Stimulated activated CD4-positive, alpha-beta T cell treated with anti-CD3 and anti-CD28 coated beads, Interleukin-12 subunit alpha, Interleukin-12 subunit beta, amount 100 ng/mL, for 4 hours (primary cell): ENCODE measurements at places on chromosomes 11 and 22.

DNA sequence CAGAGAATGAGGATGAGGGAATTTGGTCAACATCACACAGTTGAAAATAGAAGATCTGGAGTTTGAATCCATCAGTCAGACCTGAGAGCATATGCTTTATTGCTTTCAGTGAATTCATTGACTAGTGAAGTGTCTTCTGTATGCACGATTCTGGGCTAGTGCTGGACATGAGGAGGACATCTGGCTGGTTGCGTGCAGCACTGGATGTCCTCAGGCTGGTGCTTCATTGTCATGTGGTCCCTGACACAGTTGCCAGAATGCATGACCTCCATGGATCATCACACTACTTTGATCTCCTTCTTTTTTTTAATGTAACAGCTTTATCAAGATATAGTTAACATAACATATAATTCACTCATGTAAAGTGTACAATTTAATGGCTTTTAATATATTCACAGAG, 44.5 kb upstream of the MMP7 start:
- DNase-seq = no peak

GRCh38 chr11:117423046-117423575, 95.5 kb downstream of the CEP164 start:
- no peak for DNase-seq

DNA sequence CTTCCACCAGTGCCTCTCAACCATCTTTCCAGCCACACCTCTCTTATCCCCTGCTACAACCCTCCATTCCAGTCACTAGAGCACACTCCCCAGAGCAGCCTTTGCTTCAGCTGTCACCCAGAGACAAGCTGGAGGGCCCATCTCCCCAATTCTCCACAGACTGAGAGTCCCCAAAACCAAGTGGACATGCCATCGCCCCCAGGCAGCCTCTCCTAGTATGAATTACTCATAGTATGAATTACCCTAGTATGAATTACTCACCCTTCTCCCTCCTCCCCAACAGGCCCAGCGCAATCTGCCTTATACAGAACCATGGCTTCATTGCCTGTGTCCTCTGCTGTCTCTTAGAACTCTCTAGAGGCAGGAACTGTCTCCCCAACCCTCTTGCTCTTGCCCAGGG, 24.8 kb downstream of the MYH9 start:
- DNase-seq = no peak

DNA sequence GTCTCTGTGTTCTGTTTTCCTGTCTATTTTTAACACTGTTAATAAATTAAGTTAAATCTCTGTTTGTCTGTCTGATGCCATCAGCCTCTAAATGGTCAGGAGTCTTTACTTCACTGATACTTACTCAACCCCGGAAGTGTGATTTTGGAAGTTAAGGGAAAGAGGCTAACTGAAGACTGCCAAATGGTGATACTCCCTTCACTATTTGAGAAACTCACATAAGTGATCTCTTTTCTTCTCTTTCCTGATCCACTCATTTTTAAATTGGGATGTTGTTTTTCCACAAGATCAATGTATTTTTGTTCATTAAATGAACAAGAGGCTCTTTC, 389 bp upstream of the CASP12 start:
- no peak for DNase-seq

DNA sequence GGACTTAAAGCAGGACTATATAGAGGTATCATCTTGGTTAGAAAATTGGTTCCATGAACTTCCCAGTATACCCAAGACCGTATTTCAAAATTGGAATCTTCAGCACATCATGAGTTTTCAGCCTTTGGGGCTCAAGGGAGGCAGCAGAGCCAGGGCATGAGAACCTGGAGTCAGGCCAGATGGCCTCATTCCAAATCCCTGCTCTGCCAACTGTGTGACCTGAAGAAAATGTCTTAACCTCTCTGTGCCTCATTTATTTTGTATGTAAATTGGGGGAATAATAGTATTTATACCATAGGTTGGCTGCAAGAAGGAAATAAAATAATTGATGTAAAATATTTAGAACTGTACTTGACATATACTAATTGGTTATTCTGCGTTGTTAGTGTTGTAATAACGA, 987.6 kb downstream of the TBC1D22A start:
- DNase-seq = no peak

DNA sequence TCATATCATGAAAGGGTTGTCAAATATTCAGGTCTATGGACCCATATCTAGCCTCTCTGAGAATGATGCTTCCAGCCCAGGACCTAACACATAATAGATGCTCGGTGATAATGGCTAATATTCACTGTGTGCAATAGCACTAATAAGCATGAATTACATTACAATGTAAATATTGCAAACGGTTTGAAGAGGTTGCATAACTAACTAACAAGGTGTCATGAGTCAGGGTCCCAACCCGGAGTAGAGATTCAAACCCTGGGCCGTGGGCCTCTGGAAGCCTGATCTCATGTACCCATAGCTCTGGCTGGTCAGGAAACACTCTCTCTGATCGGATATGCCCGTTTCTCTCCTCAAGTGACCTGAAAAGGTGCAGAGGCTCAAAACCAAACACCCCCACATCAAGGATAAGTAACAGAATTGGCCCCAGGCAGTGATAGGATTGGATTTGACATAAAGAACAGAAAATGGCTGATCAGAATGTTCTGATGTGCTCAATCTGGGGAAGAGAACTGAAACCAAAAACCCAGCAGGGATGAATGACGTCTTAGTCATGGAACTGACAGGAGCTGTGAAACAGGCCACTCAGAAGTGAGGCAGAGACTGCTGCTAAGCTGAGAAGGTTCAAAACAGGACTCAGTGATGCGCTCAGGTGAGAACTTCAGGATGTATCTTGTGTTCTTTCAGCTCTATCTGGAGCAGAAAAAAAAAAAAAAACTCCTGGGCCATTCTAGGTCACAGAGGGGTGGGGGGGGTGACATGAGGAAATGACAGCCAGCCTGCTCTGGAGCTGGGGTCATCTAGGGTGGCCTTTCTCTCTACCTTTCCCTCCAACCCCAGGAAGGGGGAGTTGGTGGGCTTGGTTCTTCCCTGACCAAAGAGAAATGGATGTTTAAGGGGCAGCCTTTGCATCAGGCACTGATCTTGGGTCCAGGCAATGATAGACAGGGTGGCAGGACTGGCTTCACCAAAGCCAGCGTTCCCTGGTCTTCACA, 6.6 kb upstream of the KCTD17 start:
- DNase-seq = no peak

DNA sequence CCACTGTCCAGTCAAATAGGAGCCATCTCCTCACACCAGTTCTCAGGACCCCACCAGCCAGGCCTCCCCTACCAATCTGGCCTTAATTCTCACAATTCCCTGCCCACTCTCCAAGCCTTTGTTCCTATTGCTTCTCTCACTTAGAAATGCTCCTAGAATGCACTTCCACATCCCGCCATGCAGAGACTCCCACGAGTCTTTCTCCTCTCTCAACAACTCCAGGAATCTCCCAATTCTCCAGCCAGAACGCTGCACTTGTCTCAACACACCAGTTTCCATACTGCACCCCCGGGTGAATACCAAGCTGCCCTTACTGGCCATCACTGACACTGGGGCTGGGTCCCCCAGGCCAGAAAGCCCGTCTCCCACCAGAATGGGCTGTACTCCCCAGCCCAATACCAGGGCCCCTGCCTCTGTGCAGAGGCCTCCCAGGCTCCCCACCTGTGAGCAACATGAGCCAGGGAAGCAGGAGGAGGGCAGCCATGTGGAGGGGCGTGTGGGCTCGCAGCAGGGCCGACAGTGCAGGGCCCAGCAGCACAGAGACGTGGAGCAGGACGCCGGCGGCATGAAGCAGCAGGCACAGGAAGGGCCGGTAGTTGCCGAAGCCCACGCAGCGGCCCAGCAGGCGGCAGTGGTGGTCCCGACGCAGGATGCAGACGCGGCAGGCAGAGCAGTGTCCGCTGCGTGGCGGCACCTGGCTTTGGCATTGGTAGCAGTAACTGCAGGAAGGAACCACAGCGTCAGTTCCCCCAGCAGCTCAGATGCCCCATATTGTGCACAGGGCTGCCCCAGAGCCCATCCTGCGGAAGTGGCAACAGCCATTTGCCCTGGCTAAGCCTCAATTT, 2.4 kb downstream of the ZDHHC24 start:
- DNase-seq = peak; percentile 37

- no peak for DNase-seq
Observed at GRCh38 chr11:110711448-110711775, 825 bp downstream of the ARHGAP20 start.

DNA sequence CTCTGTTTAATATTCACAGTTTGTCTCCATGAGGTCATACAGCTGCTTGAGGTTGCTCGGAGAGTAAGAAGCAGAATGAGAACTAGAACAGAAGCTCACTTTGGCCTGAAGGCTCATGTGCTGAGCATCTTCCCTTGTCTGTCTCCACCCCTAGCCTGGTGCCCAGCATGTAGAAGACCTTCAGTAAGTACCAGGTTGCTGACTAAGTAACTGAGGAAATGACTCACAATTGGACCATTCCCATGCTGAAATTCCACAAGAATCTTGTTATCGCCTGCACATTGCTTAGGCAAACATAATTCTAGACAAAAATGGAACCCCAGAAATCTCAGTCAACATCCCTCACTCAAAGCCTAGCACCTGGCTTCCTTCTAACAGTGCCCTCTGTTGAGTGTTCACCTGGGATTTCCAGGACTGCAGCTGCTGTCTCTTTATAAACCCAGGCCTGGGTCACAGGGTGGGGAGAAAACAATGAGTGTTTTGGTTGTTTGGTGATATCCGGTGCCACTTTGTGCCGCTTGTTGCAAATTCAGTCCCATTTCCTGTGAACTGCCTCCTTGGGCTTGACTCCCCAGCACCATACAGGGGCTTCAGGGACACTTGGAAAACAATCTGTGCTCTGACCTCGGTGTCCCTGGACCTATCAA, 406.8 kb downstream of the ETS1 start:
- no peak for DNase-seq

DNA sequence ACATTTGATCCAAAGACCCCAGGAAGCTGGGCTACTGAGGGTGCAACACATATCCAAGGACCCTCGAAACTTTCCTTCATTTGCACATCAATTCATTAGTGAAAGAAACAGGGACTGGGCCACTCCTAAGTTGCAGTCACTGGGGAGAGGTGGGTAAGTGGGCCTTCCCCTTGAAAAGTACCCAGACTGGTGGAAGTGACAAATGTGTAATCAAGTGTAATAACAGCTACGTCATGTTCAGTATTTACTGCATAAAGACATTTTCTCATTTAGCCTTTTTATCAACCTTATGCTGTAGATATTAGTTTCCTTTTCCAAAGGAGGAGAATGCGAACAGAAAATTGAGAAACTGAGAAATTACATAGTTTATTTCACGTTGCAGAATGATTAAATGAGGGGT, 101.9 kb upstream of the OLFML1 start:
- no peak for DNase-seq

GRCh38 chr11:80635178-80635577, 1194.3 kb upstream of the TENM4 start:
- no peak for DNase-seq

GRCh38 chr11:65055538-65055937, 2.8 kb downstream of the NAALADL1 start:
- no peak for DNase-seq

GRCh38 chr11:12719221-12719620, 45.0 kb downstream of the TEAD1 start:
- DNase-seq = no peak

GRCh38 chr22:45923835-45924234, 53.1 kb downstream of the WNT7B start:
- no peak for DNase-seq

DNA sequence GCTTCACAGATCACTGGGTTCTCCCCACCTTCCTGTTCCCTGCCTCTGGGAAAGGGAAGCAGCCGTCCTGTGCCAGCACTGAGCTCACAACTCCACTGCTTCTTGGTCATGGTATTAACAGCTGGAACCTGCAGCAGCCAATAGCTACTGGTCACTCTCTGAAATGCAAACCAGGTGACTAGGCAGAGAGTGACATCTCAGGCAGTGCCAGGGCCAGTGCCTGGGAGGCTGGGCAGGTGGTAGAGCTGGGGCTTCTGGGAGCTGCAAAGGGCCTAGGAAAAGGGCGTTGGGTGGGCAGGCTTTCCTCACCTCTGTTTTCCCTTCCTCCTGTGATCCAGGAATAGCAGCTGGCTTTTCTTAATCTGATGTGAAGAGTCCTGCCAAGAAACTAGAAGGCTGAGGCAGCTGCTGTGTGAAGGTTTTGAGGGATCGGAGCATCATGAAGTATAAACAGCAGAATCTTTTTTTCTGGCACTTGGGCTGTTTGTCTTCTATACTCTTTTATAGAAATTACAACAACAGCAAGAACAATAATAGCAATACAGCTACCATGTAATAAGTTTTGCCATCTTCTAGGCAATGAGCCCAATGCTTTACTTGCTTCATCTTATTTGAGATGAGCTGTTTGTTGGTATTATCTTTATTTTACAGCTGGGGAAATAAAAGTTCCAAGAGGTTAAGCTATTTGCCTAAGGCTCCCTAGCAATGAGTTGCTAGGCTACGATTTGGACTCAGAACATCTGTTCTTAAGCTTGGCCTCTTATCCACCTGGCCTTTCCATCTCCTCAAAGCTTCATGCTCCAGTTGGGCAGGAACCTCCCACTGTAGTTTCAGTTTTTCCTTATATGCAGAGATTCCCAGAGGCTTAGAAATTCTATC, 22.0 kb upstream of the CD44 start:
- DNase-seq = no peak

GRCh38 chr11:87870086-87870485, 305.2 kb downstream of the RAB38 start:
- no peak for DNase-seq

- DNase-seq = no peak
Observed at GRCh38 chr11:132734217-132734616, 798.1 kb downstream of the OPCML start.

- DNase-seq = no peak
Observed at GRCh38 chr22:36885474-36885873, 24.7 kb downstream of the NCF4 start.

DNA sequence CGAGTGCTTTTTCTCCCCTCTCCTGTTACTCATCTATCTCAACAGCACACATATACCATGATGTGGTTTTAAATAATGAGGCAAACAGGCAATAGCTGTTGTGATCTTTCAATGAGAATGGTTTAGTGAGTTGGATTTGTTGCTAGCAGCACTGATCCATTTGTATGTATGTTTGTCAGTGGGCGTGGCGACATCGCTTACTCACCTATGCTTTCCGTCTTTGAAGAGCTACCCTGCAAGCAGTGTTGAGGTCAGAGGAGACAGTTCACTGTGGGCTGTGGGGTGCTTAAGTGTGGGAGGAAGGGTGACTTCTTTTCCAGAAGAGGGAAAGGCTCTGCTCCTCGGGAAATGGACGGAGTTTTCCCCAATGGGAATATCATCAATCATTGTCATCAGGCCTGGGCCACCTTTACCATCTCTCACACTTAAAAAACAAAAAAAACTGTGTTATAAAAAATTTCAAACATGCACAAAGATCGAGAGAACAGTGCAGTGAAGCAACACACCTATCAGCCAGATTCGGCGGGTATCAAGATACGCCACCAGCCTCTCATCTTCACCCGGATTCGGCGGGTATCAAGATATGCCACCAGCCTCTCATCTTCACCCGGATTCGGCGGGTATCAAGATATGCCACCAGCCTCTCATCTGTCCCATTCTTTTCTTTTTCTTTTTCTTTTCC, 83.8 kb downstream of the TBC1D22A start:
- DNase-seq = peak; percentile 6

- no peak for DNase-seq
Observed at GRCh38 chr11:46633291-46634217, 16.2 kb downstream of the ATG13 start.

GRCh38 chr22:22449819-22450218, 58.7 kb downstream of the ZNF280B start:
- DNase-seq = no peak

GRCh38 chr11:73240190-73240781, 22.2 kb downstream of the P2RY2 start:
- no peak for DNase-seq
